Suprapubic skin (tissue), 4 donors: ENCODE measurements at places on chromosomes 1 and 21.

DNA sequence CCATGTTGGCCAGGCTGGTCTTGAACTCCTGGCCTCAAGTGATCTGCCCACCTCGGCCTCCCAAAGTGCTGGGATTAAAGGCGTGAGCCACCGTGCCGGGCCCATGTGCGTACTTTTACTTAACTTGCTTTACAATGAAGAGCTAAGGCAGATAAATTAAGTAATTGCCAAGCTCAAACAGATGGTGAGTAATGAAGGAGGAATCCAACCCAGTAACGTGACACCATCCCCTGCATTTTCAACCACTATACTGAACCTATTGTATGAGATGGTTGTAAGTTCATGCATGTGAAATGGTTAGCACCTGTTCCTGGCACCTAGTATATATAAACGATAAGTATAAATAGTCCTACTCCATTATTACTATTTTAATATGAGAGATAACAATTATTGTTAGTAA is 588.0 kb upstream of the BEND5 start:
- H3K36me3 ChIP-seq, result no peaks in the 10 kb centered on the region
- no peaks in the 10 kb centered on the region for H3K4me1 ChIP-seq
- H3K27me3 ChIP-seq, result no peaks in the 10 kb centered on the region
- no peak for DNase-seq
- H3K4me3 ChIP-seq, result no peak overlapping the region
- H3K27ac ChIP-seq, result no peak overlapping the region

DNA sequence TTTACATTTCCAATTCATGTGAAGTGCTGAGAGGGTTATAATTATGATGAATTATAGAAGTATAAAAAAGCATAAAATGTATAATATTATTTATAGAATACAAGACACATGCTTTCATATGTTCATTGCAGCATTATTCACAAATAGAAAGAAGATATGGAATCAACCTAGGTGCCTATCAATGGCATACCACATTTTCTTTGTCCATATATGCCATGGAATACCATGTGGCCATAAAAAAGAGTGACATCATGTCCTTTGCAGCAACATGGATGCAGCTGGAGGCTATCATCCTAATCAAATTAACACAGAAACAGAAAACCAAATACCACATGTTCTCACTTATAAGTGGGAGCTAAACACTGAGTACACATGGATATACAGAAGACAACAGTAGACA is 85.1 kb upstream of the C1orf105 start:
- H3K27me3 ChIP-seq, result no peaks in the 10 kb centered on the region
- H3K36me3 ChIP-seq, result no peaks in the 10 kb centered on the region
- H3K27ac ChIP-seq, result no peak overlapping the region
- H3K4me1 ChIP-seq, result no peaks in the 10 kb centered on the region
- H3K4me3 ChIP-seq, result no peak overlapping the region

- no peaks in the 10 kb centered on the region for H3K27me3 ChIP-seq
- H3K27ac ChIP-seq, result no peak overlapping the region
- no peak overlapping the region for H3K4me3 ChIP-seq
- no peaks in the 10 kb centered on the region for H3K4me1 ChIP-seq
- DNase-seq, result no peak
Observed at GRCh38 chr1:163406772-163407171, 85.0 kb downstream of the NUF2 start.

- no peak overlapping the region for H3K4me3 ChIP-seq
- H3K36me3 ChIP-seq, result no peaks in the 10 kb centered on the region
- peaks cover 18% of the 10 kb centered on the region for H3K4me1 ChIP-seq
- H3K27ac ChIP-seq, result no peak overlapping the region
- no peak for DNase-seq
- H3K27me3 ChIP-seq, result no peaks in the 10 kb centered on the region
Observed at GRCh38 chr1:209772126-209772525, 12.2 kb downstream of the C1orf74 start.

GRCh38 chr1:58864654-58865053 is 80.8 kb upstream of the JUN start:
- no peak for DNase-seq
- H3K4me3 ChIP-seq, result no peak overlapping the region
- H3K27me3 ChIP-seq, result no peaks in the 10 kb centered on the region
- no peaks in the 10 kb centered on the region for H3K36me3 ChIP-seq
- H3K27ac ChIP-seq, result no peak overlapping the region
- H3K4me1 ChIP-seq, result no peaks in the 10 kb centered on the region

GRCh38 chr21:46061518-46061917 is 36.4 kb upstream of the COL6A2 start:
- no peak overlapping the region for H3K4me3 ChIP-seq
- DNase-seq, result no peak
- H3K36me3 ChIP-seq, result no peaks in the 10 kb centered on the region
- peaks cover 42% of the 10 kb centered on the region for H3K4me1 ChIP-seq
- peaks cover 2% of the 10 kb centered on the region for H3K27me3 ChIP-seq
- peak overlapping the region; percentile 70 for H3K27ac ChIP-seq

DNA sequence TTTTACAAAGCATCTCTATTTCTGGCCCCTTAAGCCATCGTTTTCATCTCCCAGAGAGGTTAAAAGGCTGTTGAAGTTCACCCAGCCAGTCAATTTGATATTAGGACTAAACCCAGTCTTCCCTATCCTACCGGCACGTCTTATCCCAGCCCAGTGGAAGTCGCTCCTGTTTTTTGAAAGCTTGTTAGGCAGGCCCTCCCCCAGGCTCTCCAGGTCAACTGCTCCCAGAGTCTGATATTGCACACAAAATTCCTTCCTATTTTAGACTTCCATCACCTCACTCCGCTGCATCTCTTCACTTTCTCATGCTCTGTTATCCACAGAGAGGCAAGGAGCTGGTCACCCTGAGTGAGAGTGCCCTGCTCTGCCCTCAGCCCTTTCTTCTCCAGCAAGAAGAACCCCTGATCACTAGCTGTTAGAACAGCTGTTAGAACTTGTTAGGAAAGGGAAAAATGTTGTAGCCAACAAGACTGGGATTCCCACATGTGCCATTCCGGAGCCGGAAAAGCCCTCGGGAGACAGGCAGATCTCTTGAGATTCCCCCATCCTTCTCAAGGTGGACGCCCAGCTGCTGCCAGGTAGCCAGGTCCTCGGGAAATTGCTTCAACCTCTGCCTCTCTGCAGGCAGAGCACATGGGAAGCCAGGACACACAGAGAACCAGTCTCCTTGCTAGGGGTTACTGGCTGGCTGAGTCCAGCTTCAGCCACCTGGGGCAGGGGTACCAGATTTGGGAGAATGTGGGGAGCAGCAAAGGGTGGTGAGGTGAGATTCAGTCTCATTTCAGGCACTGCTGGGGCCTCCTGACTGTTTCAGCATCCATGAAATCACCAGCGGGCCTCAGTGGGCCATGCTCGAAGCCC is 25.7 kb downstream of the PLXNA2 start:
- peaks cover 34% of the 10 kb centered on the region for H3K4me1 ChIP-seq
- no peak overlapping the region for H3K27ac ChIP-seq
- no peak for DNase-seq
- H3K36me3 ChIP-seq, result peaks cover 25% of the 10 kb centered on the region

GRCh38 chr1:6695868-6696267 is 5.7 kb downstream of the DNAJC11 start:
- no peak overlapping the region for H3K27ac ChIP-seq
- no peak for DNase-seq

GRCh38 chr1:214473387-214473786 is 78.0 kb downstream of the PTPN14 start:
- H3K27me3 ChIP-seq, result no peaks in the 10 kb centered on the region
- H3K4me1 ChIP-seq, result peaks cover 65% of the 10 kb centered on the region
- peak overlapping the region; percentile 18 for H3K27ac ChIP-seq
- H3K4me3 ChIP-seq, result no peak overlapping the region

DNA sequence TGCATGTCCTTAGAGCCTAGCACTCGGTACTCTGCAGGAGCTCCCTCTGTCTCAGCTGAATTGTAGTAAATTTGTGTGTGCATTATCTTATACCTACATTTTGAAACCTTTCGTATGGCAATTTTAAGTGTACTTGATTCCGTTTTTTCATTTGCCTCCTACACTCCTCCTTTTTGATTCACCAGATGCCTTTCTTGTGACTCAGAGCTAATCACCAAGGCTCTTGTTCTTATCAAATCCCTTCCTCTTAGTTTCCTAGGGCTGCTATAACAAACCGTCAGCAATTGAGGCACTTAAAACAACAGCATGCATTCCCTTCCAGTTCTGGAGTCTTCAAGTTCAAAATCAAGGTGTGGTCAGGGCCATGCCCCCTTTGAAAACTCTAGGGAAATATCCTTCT is 261.0 kb downstream of the ASTN1 start:
- no peak overlapping the region for H3K4me3 ChIP-seq
- no peak for DNase-seq
- no peak overlapping the region for H3K27ac ChIP-seq

DNA sequence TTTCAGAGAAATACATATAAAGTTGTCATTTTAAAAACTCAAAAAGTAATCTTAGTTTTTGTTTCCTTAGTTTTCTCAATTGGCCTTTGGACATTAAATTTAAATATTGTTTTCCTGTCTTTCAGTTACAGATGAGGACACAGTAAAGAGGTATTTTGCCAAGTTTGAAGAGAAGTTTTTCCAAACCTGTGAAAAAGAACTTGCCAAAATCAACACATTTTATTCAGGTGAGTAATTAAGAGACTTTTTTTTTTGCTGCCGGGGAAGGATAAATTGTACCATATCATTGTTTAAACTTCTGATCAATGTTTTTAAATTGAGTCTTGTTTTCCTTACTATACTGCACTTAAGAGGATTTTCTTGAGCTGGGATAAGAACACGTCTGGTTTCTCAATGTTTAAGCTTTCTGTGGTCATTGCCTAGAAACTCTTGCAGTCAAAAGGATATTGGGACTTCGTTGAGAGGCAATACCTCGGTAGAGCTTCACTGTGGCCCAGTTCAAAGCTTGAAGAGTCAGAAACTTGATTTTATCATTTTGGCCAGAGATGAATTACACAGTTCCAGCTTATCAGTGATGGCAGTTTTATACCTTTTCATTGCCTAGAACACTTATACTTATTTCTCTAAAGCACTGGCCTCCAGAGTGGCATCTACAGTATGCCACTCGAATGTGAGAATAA is 124.9 kb upstream of the KIAA1614 start:
- no peak overlapping the region for H3K27ac ChIP-seq
- DNase-seq, result no peak
- peaks cover 5% of the 10 kb centered on the region for H3K36me3 ChIP-seq
- H3K4me1 ChIP-seq, result no peaks in the 10 kb centered on the region
- no peak overlapping the region for H3K4me3 ChIP-seq

GRCh38 chr21:44564099-44564498 is 5.5 kb upstream of the KRTAP10-3 start:
- no peak for DNase-seq
- no peaks in the 10 kb centered on the region for H3K36me3 ChIP-seq
- peaks cover 11% of the 10 kb centered on the region for H3K27me3 ChIP-seq
- no peak overlapping the region for H3K27ac ChIP-seq
- H3K4me3 ChIP-seq, result no peak overlapping the region

DNA sequence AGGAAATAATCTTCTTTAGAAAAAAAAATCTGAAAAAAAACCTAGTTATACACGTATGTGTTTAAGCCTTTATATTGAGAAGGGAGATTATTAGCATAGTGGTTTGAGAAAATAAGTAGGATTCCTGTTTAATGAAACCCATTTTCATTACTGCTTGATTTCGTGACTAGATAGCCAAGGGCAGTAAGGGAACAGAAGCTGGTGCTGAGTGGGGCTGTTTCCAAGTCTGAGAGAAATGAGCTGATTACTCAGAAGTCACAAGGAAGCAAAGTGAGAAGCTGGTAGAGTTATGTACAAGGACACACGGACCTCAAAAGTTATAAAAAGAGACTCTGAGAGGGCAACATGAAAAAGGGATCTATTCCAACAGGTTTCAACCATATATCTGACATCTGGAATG is 256.5 kb downstream of the TTLL7 start:
- H3K4me3 ChIP-seq, result no peak overlapping the region
- no peak for DNase-seq
- no peak overlapping the region for H3K27ac ChIP-seq
- H3K36me3 ChIP-seq, result no peaks in the 10 kb centered on the region

DNA sequence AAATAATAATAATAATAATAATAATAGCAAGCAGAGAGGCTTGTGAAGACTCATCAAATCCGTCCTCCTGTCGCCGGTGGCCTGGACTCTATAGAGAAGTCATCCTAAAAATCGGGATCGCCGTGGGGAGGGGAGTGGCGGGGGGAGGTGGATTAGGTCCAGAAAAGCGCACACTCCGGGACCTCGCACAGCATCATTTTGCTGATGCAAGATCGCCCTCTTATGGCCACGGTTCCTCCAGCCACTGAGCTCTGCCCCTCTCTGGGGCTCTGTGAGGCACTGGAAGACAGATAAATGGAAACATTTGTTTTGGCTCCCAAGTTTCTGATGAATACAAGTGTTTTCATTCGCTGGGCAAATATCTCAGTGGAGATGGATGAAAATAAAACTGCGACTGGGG is 612.0 kb downstream of the MATN1 start:
- H3K4me1 ChIP-seq, result peaks cover 2% of the 10 kb centered on the region
- H3K27ac ChIP-seq, result no peak overlapping the region
- H3K27me3 ChIP-seq, result peaks cover 43% of the 10 kb centered on the region

GRCh38 chr1:4177425-4178150 is 277.5 kb upstream of the C1orf174 start:
- H3K4me1 ChIP-seq, result no peaks in the 10 kb centered on the region
- no peak overlapping the region for H3K4me3 ChIP-seq
- peaks cover 4% of the 10 kb centered on the region for H3K27me3 ChIP-seq
- H3K27ac ChIP-seq, result no peak overlapping the region
- peak; percentile 67 for DNase-seq

DNA sequence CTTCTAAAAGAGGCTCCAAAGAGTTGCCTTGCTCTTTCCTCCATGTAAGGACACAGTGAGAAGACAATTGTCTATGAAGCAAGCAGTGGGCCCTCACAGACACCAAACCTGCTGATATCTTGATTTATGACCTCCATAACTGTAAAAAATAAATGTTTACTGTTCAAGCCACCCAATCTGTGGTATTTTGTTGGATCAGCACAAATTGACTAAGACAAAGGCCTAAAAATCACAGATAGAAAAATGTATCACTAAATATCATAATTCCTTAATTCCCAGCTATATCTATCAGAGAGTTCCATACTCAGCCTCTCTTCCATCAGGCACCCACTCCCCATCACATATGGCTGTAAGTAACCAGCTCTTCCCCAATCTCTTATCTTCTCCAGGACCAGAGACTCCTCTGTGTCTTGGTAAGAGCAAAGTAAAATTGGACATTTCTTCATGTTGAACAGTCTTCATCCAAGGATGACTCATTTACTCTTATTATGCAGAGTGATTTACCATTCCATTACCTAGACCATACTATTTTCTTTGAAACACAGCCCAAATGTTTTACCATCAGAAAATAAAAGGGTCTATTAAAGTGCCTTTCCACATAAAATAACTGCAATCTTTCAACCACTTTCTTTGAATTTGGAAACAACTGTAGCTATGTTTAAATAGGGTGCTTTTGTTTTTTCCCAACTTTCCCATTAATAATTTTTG is 503.6 kb downstream of the MRPL39 start:
- H3K4me3 ChIP-seq, result no peak overlapping the region
- H3K36me3 ChIP-seq, result no peaks in the 10 kb centered on the region
- no peak for DNase-seq
- H3K4me1 ChIP-seq, result no peaks in the 10 kb centered on the region

- no peak overlapping the region for H3K27ac ChIP-seq
- no peak for DNase-seq
- H3K4me1 ChIP-seq, result peaks cover 51% of the 10 kb centered on the region
- no peak overlapping the region for H3K4me3 ChIP-seq
Observed at GRCh38 chr1:3548895-3549294, 62.4 kb downstream of the MEGF6 start.

- H3K4me3 ChIP-seq, result no peak overlapping the region
- H3K27me3 ChIP-seq, result peaks cover 79% of the 10 kb centered on the region
- no peak for DNase-seq
- no peak overlapping the region for H3K27ac ChIP-seq
- no peaks in the 10 kb centered on the region for H3K4me1 ChIP-seq
Observed at GRCh38 chr1:18736958-18737357, 106.3 kb downstream of the PAX7 start.
